ENCODE measurements at places on chromosomes 4 and X.
A peak's percentile ranks its signal among the peaks of the same experiment; 100 is the strongest.

- DNase-seq, result no peak
Observed at GRCh38 chr4:2712261-2712842, 43.8 kb downstream of the TNIP2 start.

GRCh38 chr4:94410678-94411206, 41.0 kb upstream of the PDLIM5 start:
- DNase-seq, result no peak

- DNase-seq, result peak; percentile 73
Observed at GRCh38 chr4:139606579-139607501, 50.8 kb upstream of the SETD7 start.

DNA sequence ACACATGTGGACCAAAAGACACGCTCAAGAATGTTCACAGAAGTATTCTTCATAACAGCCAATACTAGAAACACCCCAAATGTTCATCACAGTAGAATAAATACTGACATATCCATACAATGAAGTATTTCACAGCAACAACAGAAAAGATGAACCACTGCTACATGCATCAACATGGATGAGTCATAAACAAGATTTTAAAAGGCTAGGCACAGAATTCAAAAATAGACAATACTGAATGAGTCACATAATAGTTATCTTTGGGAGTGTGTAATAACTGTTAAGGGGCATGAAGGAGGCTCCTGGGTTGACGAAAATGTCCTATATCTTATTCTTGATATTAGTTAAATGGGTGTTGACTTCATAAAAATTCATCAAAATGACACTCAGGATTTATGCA, 43.5 kb downstream of the CLOCK start:
- no peak for DNase-seq

DNA sequence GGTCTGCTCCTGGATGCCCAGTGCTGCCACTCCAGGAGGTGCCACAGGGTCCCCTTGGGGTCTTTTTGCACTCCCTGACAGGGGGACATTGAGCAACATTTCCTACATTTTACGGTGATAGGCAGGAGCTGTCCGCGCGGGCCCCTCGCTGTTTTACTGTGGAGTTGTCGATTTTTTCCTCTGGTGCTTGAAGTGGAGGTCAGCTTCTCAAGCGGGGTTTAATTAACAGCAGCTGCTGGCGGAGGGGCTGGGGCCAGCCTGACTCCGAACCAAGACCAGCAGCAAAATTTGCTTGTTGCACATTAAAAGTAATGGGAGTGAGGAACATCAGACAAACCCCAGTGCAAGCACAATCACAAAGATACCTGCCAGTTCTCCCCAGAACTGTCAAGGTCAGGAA, 13.2 kb upstream of the SH3TC1 start:
- DNase-seq, result no peak

DNA sequence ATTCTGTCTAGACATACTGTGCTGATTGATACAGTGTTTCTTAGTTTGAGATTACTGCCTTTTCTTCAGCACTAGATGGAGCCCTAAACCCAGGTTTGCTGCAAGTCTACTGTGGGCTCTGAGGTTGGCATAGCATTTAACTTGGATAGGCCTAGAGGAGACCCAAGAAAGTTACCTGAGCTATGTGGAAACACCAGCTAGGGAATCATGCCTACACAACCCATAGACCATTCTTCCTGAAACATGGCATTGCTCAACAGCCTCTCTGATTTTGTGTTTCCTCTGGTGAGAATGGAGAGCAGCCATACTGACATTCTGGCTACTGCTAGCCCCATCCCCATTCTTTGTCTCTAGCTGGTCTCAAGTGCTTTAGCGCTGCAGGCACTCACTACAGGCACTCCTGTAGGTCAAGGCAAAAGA, 287.7 kb upstream of the PCDH18 start:
- peak; percentile 46 for DNase-seq

DNA sequence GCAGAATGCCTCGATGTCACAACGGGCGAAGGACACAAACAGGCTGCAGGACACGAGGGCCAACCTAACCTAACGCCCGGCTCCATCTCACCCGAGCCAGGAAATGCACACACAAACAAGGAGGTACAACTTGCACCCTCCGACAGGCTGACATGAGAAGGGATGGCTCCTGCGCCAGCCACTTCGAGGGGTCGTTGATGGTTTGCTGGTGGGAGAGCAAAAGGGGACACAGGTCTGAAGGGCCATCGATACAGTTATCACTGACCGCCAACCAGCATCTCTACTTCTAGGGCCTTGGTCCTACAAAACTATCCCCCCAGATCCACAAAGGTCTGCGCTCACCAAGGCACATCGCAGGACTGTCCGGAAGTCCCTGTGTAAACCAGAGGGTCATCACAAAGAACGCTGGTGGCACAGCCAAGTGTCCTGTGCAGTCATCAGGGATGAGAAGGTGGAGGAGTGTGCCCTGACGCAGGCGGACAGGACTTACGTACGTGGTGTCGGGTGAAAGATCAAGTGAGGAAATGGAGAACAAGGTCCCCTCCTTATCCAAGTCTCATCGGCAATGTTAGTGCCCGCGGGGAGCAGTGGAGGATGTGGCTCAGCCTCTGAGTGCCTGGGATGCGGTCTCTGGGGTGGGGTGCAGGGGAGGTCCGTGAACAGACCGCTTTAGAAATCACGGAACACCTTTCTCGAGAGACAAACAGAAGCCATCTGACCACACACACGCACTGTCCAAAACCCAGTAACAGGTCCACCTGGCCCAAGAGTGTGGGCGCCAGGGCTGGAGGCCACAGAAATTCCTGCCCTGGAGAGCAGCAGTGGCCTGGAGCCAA, 7.0 kb downstream of the MXD4 start:
- no peak for DNase-seq

DNA sequence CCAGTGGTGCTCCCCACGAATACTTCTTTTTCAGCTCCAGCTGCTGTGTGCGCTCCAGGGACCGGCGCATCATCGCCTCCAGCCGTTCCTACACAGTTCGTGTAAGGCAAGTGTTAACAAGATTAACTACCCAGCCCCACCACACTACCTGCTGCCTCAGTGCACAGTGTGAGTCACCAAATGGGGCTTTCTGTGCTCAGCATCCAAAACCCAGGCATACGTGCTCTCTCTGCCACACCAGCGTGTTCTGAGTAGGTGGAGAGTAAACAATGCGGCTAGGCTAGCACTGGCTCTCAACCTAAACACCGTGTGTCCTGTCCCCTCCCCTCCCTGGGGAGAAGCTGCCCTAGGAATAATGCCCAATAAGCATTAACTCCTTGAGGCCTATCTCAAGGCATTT, 60.0 kb downstream of the MAP7D2 start:
- no peak for DNase-seq

- DNase-seq, result no peak
Observed at GRCh38 chr4:151955721-151956380, 195.0 kb upstream of the GATB start.

DNA sequence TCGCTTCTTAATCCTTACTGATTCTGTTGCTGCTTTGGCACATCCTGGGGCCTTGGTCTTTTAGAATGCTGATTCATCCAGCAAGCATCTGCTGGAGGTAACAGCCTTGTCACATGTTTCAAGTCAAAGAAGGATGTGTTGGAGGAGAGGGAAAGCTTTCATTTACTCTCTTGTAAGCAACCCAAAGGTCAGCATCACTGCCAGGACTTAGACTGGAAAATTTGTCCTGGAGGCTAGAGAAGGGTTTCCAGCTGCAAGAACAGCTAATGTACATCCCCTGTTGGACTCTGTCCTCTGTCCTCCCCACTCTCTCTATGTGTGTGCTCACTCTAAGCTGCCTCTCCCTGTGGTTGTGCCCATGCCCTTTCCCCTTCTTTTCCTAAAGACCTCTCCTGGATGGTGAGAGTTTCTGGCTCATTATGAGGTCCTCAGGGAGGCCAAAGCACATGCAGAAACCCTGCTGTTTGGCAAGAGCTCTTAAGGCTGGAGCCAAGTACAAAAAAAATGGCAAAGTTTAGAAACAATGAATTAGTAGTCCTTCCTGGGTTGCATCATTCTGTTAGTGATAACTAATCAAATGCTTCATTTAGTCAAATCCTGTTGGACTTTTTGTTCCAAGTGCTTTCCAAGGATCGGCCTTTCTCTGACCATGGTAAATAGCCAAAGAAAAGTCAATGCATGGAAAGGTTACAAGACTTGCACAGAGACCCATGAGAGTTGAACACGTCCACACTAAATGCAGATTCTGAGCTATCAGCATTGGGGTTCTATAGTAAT, 13.4 kb upstream of the SRPX start:
- DNase-seq, result no peak

GRCh38 chr4:138666366-138666765, 349.2 kb upstream of the NOCT start:
- no peak for DNase-seq

DNA sequence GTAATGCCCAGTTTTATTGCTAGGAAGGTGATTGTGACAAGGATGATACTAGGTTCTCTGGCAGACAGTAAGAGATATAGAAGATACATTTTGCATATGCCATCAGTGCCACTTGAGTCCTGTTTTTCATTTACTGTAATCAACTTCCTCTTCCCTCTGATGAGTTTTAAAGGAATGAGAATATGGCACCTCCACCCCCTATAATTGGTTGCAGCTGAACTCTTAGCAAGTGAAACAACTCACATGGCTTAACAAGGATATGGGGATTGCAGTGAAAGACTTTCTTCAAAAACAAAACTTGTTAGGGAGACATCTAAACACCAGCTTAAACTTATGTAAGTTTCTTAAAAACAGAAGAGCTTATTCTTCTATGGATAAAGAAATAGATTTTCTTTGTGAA, 90.0 kb downstream of the AREG start:
- DNase-seq, result no peak

- DNase-seq, result peak; percentile 83
Observed at GRCh38 chrX:8864161-8864560, 63.0 kb upstream of the FAM9A start.

DNA sequence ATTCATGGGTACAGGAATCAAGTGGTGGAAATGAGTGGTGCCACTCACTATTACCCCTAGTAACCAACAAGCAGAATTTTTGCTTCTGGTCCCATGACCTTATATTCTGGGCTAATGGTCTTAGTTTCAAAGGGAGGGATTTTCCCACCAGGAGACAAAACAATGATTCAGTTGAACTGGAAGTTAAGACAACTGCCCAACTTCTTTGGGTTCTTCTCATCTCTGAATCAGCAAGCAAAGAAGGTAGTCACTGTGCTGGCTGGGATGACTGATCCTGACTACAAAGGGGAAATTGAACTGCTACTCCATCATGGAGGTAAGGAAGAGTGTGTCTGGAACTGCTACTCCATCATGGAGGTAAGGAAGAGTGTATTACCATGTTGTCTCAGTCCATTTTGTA, 87.2 kb downstream of the IL13RA2 start:
- no peak for DNase-seq

DNA sequence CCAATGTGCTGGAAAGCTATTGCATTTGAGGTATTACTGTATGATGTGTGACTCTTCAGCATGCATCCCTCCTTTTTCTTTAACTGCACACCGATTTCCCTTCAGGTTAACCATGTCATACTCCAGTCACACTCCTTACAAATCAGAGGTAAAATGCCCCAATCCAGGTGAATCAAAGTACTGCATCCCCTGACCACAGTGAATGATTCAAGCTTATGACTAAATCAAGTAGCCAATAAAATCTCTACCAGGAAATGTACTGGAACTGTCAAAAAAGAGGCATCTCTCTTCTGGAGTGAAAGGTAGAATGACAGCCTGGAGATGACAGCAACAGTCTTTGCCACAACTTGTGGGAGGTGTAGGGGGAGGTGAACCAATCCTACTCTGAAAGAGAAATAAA, 10.4 kb downstream of the ADAMTS3 start:
- DNase-seq, result no peak

DNA sequence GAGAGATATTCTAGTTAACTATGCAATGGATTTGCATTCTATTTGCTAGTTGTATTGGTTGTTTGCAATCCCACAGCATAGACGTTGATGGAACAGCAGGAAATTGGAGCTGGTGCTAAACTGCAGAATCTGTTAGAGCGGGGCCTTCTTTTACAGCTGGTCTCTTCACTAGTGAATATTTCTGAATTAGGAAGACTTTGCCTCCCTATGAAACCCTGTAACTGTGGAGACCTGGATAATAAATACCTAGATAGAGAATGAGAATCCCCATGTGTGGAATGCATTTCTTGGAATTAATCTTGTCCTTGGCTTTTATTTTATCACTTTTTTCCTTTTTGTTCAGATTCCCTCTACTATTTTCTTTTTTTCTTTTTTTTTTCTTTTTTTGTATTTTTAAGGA, 109.7 kb downstream of the SHROOM3 start:
- no peak for DNase-seq

DNA sequence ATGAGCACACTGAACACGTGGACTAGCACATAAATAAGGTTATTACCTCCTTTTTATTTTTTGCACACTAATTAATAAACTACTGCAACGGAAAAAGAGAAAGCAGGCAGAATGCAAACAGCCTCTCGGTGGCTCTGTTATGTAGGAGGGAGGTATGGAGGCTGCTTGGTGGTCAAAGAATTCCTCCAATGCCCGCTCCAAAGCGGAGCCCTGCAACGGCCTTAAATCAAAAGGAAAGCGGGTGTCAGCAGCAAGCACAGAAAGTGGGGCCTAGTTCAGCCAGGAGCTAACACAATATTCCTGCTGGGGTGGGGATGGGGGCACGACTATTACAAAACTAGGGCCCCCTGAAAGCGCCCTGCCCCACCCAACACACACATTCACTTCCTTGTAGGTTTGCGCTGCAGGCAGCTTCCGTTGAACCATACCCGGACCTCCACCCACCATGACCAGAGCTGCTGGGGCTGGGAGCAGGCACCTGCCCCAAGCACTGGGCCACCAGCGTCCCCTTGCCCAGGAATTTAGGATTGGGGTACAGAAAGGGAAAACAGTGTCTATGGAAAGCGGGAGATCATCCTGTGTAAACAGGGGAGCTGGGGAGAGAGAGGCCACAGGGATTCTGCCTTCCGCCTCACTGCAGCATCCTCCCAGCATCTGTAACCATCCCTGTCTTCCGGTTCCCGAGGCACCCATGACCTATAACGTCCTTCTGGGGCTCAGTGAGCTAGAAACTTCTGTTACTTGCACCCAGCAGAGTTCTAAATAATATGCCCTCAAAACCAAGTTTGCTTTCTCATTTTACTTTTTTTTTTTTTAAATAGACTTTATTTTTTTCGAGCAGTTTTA, 57.1 kb upstream of the DDX3X start:
- peak; percentile 38 for DNase-seq

DNA sequence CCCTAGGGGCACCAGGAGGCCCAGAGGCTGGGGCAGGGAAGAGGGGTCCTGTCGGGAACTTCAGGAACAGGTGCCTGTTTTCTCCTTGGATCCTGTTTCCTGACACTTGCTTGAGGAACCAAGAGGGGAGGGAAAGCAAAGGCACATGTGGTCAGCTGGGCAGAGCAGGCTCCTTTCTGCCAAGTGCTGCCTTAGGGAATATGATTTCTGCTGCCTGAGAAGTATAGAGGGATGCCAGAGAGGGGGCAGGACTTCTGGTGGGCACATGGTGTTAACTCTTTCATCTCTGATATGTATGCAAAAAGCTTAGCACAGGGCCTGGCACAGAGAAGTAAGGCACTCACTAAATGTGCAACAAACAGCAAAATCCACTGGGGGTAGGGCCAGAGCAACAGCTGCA, 51.2 kb upstream of the PJA1 start:
- no peak for DNase-seq

DNA sequence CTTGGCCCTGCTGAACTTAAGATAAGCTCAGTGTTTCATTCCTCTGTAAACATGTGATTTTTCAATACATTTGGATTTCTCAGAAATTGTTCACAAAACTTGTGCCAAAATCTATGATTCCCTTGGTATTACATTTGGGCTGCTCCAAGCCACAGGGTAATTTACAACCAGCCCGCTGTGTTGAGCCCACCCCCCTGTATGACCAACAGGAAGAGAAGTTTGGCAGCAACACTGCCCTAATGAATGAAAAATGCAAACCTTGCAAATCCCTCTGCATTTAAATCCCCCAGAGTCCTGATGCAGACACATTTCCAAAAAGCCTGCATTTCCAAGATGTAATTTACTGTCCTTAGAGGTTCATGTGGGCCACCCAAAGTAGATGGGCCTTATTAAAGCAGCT, 34.1 kb upstream of the GAB1 start:
- no peak for DNase-seq
